ENCODE measurements at places on chromosomes 4 and X. TPM values are rescaled to one million over a fixed set of nuclear protein-coding genes. Genes with fewer than 3 reads are reported as not detected.

The FRG2 gene
- total RNA-seq: 0.66 TPM

GRCh38 chrX:112759966-112760365 is 80.2 kb upstream of the LHFPL1 start:
- peak; percentile 10 for DNase-seq

- no peak for DNase-seq
Measured at GRCh38 chr4:11487868-11488544, 59.3 kb upstream of the HS3ST1 start.

- no peak for DNase-seq
Measured at GRCh38 chr4:156782491-156782890, 189.1 kb downstream of the PDGFC start.

DNA sequence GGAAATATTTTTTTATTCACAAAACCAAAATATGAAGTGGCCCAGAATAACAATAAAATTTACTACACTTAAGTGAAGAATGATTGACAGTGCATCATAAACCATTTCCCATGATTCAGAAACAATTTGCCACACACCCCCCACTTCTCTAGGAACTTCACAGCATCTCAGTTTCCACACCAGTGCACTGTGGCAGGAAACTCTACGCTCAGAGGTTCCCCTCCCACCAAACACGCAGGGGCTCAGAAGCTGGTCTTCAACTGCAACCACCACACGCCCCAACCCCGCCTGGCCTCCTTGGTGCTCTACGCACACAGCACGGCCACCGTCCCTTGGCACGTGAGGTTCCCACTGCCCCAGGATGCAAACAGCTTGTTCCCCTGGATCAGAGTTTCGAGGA is 63.7 kb downstream of the ZFYVE28 start:
- no peak for DNase-seq

DNA sequence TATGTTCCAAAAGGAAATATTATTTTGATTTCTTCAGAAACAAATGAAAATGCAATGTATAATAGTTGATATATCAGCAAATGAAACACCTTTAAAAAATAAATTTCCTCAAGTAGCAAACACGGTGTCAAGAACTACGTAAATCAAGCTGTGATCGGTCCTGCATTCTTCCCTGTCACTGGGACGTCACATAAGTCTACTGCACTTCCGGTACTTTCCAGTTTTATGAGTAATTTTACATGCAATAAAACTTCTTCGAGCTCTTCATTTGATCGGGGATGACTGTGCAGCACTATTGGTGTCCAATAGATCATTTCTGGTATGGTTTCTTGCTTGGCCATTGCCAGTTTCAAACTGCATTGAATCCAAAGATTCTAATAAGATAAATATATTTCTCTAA is 114.0 kb upstream of the VEGFC start:
- DNase-seq: no peak

The GLUD2 gene
- 0.35 TPM for total RNA-seq

The NSUN7 gene
- total RNA-seq: 1.5 TPM

DNA sequence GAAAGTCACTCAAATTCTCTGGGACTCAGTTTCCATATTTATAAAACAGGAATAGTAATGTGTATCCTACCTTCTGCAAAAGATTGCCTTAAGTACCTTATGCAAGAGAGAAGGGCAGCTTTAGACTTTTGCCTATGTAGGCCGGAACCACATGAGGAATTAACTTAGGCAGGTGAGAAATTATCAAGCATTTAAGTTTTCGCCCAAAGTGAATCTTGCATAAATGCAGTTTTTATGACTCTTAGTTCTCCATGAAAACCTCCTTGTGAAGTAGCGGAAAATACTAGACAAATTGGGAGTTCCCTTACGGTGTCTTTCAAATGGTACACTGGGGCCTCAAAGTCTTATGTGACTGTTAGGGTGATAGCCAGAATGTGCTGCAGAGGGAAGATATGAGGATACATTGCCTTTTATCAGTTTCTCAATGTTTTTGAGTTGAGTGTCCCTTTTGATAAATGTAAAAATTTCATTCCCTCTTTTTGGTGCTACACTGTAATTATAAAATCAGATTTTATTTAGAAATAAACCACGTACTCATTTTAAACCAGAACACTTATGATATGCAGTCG is 2.6 kb downstream of the SH2D1A start:
- DNase-seq: no peak

GRCh38 chr4:139208404-139208945 is 31.5 kb upstream of the ELF2 start:
- peak; percentile 42 for DNase-seq

GRCh38 chr4:88793475-88793874 is 95.8 kb upstream of the NAP1L5 start:
- DNase-seq: no peak

- no peak for DNase-seq
Measured at GRCh38 chr4:145315811-145316225, 135.4 kb upstream of the OTUD4 start.

The FABP2 gene
- total RNA-seq: not detected

The PLAC1 gene
- total RNA-seq: 2.7 TPM

- DNase-seq: no peak
Measured at GRCh38 chr4:126440297-126440696, 1125.5 kb downstream of the FAT4 start.

DNA sequence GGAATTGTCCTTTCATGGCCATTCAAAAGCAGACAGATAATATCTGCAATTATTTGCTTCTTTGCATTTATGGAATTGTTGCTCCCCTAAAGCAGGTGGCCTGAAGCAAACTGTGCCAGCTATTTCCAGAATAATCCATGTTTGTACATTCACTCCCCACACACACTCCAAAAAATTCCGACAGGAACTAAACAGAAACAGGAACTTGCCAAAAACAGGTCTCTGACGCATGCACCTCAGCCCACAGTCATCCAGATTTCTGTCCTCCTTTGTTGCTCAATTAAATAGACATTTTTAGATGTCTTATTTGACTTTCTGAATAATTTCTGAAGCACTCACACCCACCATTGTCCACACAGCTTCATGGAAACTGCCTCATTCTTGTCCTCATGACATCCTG is 71.5 kb upstream of the EDNRA start:
- DNase-seq: no peak

DNA sequence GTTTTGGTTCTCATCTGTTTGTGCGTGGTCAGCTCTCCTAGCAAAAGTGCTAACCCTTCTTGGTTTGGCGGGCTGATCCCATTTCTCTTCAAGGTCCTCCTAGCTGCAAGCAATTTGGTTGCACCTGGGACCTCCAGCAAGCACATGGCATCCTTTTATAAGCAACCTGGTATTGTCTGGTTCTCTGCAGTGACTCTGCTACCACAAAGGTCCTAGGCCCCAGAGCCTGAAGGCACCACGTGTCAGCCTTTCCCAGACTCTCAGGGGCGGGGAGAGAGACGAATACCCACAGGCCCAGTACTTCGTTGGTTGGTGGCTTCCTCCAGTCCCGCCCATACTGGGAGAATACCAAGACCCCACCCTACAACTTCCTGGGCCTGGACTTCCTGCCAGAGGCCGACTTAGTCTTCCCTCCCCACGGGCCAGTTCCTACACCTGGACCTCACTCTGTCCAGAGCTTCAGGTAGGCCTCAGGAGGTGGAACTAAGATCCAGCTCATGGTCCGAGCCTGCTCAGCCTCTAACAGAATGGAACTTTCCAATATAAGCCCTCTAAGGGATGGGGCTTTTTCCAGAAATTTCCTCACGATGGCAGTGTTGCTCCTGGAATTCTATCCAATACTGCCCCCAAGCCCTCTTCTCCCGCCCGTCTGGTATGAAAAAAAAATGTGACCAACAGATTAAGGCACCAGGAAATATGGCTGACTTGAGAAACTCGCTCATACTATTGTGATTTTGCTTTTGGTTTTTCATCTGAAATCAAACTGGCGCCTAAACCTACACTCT is 192.5 kb upstream of the STK26 start:
- peak; percentile 87 for DNase-seq

GRCh38 chr4:56209767-56210166 is 177.5 kb downstream of the AASDH start:
- no peak for DNase-seq

DNA sequence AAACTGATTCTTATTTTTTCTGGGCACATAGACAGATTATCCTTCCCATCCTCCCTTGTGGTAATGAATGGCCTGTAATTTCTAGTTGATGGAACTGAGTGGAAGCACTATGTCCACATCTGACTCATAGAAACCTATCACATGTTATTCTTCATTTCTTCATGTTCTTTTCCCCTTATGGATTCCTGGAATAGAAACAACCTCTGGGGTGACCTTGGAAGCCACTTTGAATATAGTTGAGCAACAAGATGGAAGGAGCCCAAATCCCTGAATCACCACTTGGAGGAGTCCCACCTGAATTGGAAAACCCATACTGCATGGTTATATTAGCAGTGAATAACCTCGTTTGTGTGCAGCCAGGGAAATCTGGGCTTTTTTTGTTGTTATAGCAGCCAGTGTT is 137.8 kb downstream of the MID1IP1 start:
- no peak for DNase-seq

DNA sequence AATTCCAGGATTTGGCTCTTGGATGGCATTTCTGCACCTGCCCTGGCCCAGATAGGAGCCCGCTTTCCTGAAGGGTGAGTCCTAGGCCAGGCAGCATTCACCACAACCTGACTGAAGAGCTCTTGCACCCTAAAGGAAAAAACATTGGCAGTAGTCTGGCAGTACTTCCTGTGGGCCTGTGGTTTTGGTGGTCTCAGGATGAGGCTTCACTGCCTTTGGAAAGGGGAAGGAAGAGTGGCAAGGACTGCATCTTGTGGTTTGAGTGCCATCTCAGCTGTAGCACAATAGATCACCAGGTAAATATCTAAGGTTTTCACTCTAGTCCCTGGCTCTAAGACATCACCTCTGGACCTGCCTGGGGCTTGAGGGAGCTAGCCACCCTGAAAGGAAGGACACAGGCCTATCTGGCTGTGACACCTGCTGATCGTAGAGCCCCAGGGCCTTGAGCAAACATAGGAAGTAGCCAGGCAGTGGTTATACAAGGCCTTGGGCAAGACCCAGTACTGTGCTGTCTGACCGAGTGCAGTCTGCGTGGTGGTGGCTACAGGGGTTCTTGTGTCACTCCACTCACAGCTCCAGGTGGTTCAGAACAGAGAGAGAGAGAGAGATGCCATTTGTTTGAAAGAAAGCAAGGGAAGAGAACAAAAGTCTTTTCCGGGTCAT is 28.5 kb upstream of the PRRG1 start:
- DNase-seq: no peak

GRCh38 chr4:111943796-111944203 is 201.5 kb upstream of the FAM241A start:
- peak; percentile 87 for DNase-seq

GRCh38 chr4:108113229-108113628 is 55.5 kb downstream of the LEF1 start:
- no peak for DNase-seq

GRCh38 chr4:48558819-48559218 is 68.8 kb downstream of the ZAR1 start:
- no peak for DNase-seq

DNA sequence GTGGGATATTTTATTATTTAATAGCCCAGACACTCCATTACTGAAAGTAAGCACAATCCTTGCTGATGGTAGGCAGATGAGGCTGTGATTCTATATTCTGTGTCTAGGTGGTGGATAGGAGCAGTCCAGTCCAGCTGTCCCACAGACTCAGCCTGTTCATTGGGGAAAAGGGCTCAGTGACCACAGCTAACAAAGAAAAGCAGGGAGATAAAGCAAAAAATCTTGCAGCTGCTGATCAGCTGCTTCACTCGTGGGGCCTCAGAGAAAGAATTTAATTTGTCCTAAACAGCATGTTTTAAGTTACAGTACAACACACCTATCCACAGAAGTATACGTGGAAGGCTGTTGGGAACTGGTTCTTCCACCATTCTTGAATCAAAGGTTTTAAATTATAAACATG is 40.7 kb upstream of the ANK2 start:
- DNase-seq: peak; percentile 94

GRCh38 chr4:128868758-128869157 is 59.3 kb downstream of the JADE1 start:
- DNase-seq: no peak

DNA sequence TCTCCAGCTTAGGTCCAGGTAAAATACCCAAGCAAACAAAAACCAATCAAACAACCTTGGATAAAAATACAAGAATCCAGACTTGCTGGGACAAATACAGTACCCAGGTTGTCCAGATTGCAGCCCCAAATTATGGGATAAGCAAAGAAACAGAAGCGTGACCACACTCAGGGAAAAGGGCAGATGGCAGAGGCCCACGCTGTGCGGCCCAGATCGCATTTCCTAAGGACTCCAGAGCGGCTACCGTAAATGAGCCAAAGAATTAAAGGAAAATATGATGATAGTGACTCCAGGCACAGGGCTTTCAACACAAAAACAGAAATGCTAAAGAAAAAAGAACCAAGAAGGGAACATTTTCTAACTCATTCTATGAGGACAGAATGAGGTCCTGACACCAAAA is 50.3 kb downstream of the FGFRL1 start:
- DNase-seq: no peak

The MAGEH1 gene
- total RNA-seq: 8.6 TPM

The ANXA10 gene
- total RNA-seq: 0.12 TPM

The MID2 gene
- total RNA-seq: 2.0 TPM

The RPS6KA6 gene
- total RNA-seq: 7.7 TPM

DNA sequence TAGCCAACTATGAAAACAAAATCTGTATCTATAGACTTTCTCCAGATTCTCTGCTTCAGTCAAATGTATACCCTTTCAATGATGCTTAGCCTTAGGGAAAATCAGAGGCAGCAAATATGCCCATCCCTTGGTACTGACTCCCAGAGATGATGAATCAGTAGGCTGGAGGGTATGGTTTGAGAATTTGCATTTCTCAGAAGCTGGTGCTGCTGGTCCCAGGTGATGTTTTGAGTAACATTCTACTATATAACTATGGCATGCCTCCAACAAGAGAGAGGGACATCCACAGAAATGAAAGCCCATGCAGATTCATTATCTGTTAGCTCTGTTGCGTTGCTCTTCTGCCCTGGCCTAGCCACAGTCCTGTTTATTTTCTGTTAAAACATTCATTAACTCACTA is 13.6 kb downstream of the TNIP3 start:
- no peak for DNase-seq

- DNase-seq: no peak
Measured at GRCh38 chr4:13527192-13527980, 16.9 kb downstream of the NKX3-2 start.

The TCP11X2 gene
- total RNA-seq: not detected

DNA sequence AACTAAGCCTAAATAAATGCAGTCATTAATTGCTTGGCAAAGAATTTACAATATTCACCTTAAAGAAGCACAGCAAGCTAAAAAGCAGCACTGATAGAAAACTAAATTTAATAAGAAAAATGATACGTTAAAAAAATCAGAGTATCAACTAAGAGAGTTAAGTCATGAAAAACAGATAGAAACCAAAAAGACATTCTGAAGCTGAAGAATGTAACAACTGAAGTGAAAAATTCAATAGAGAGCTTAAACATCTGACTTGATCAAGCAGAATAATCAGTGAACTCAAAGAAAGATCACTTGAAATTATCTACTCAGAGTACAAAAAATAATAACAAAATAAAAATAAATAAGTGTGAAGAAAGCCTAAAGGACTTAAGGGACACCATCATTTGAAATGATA is 588.0 kb upstream of the HS3ST1 start:
- no peak for DNase-seq

DNA sequence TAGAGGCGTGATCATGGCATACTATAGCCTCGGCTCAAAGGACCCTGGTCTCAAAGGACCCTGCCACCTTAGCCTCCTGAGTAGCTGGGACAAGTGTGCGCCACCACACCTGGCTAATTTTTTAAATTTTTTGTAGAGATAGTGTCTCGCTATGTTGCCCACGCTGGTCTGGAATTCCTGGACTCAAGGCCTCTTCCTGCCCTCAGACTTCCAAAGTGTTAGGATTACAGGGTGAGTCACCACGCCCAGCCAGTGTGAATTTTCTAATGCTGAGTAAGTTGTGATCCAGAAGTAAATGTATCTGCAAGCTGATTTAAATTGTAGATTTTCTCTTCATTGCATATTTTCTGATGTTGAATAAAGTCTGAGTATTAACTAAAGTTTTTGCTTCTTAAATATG is 2.6 kb upstream of the ZNF674 start:
- no peak for DNase-seq
